ENCODE measurements at places on chromosomes 5 and 9. TPM values are rescaled to one million over a fixed set of nuclear protein-coding genes. Genes with fewer than 3 reads are reported as not detected.

Gene RANBP3L
- not detected for polyA plus RNA-seq

Gene GLRA1
- polyA plus RNA-seq = not detected

Gene PCDHGA9
- polyA plus RNA-seq = not detected

Gene RASEF
- not detected for polyA plus RNA-seq

- no peaks in the 10 kb centered on the region for H3K27me3 ChIP-seq
- no peak overlapping the region for H3K27ac ChIP-seq
- no peak overlapping the region for H3K4me3 ChIP-seq
- DNase-seq = no peak
- H3K36me3 ChIP-seq = no peaks in the 10 kb centered on the region
These were observed 236.7 kb downstream of the PIK3R1 start for GRCh38 chr5:68452286-68452685.
